ENCODE measurements at places on chromosomes 1 and 21.

- ATAC-seq = peak; percentile 67
These were observed at the start of gene GBP3 for GRCh38 chr1:89022167-89022959. Gene GBP3 (minus strand): TSS chr1:89022866. CDS start chr1:89020721, 2,145 bp downstream.

- ATAC-seq = no peak
These were observed 158.1 kb downstream of the RUNX1 start for GRCh38 chr21:34890724-34891612.

- ATAC-seq = no peak
These were observed 2.3 kb downstream of the ZBTB37 start for GRCh38 chr1:173870252-173871075.

GRCh38 chr21:38499296-38499695, 1.0 kb upstream of the ERG start:
- ATAC-seq = no peak

GRCh38 chr1:191065771-191066170, 588.1 kb upstream of the BRINP3 start:
- no peak for ATAC-seq

GRCh38 chr1:18752409-18752808, 107.1 kb downstream of the TAS1R2 start:
- no peak for ATAC-seq

- ATAC-seq = no peak
These were observed 690.6 kb upstream of the ZP4 start for GRCh38 chr1:238581332-238581731.

DNA sequence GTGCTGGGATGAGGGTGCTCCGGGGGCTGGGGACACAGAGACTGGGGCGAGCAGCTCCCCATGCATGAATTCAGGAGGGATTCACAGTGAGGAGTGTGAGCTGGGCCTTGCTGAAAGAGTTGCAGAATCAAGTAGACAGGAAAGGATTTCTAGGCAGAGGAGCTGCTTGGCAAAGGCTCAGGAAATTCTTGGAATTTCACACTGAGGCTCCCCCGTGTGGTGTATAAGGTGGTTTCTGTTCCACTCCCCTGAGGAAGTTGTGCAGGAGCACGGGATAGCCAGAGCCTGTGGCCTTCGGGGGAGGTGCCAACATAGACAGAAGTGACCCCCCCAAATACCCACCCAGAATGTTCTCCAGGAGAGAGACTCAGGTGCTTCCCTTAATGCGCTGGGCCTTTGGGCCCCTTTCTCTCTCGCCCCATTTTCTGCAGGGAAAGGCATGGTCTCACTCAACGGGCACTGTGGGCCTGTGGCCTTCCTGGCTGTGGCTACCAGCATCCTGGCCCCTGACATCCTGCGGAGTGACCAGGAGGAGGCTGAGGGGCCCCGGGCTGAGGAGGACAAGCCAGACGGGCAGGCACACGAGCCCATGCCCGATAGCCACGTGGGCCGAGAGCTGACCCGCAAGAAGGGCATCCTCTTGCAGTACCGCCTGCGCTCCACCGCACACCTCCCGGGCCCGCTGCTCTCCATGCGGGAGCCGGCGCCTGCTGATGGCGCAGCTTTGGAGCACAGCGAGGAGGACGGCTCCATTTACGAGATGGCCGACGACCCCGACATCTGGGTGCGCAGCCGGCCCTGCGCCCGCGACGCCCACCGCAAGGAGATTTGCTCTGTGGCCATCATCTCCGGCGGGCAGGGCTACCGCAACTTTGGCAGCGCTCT, 58.5 kb upstream of the ACTL8 start:
- ATAC-seq = no peak

Data from activated CD4-positive, CD25-positive, alpha-beta regulatory T cell treated with anti-CD3 and anti-CD28 coated beads, Interleukin-2, amount 50 U/mL, for 24 hours (primary cell).